ENCODE measurements at places on chromosomes 3 and 15.

DNA sequence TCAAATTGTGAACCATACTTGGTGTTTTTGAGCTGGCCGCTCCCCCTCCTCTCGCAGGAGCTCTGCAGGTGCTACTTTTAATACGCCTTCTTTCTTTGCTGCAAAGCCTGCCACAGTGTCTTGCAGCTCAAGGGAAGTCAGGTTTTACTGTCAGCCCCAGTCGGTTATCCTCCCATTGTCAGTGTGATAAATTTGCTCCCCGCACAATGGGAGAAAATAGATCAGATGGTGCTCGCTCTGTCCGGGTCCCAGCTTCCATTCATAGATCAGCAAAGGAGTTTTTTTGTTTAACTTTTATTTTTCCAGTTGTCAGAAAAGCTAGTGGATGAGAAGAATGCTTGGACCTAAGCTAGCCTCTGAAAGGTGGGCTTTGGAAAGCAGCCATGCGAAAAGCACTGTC lies 207.7 kb downstream of the RYR3 start:
- no peak for DNase-seq

GRCh38 chr3:117671722-117672318 lies 962.2 kb downstream of the TUSC7 start:
- DNase-seq, result no peak

DNA sequence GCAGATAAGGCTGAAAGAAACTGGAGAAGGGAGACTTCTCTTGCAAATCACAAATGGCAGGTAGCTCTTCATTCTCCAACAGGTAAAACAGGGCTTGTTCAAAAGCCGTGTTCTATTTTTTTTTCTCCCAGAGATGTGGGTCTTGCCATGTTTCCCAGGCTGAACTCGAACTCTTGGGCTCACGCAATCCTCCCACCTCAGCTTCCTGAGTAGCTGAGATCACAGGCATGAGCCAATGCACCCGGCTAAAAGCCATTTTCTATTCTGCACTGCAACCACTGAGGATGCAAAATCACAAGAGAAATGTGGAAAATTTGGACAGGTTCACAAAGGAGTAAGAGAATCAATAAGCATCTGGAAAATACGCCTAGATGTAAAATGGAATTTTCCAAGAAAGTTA lies 19.5 kb downstream of the EIF4E3 start:
- DNase-seq, result no peak

GRCh38 chr3:100615684-100616083 lies 6.3 kb downstream of the ADGRG7 start:
- no peak for DNase-seq

DNA sequence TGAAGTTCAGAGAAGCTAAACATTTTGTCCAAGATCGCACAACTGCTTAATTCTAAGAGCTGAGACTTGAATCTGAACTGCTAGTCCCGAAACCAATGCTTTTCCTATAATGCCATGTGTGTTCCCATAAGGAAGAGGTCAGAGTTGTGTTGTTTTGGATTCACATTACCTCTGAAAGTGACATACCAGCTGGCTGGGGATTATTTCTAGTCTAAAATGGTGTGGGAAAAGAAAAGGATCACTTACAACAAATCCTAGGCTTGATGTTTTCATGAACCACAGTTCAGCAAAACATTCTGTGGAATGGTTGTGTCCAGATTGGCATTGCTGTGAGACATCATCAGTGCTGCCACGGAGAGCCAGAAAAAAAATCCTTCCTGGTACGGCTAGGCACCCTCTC lies 35.0 kb upstream of the LRRC3B start:
- no peak for DNase-seq

DNA sequence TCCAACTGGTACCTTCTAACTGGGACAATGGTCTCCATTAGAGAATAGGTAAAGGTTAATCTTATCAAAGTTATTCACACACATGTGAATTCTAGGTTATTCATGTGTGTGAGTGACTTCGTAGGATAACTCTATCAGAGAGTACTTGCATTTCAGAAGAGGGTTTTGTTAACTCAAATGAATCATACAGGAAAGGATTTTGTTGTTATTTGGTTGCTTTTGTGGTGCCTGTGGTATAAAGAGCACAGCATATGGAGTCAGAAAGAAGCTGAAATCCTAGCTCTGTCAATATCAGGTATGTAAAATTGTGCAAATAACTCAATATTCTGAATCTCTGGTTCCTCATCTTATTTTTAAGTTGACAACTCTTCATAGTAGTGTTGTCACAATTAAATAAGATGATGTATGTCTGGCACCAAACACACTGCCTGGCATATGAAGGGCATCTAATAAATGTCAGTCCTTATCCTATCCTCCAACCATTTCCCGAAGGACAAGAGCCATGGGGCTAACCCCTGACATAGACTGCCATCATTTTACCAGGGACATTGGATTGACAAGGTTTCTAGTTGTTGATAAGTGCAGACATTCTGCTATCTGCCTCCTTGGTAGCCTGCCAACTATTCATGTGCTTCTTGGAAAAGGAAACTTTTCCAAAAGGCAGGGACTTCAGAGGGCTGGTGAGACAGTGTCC lies 48.7 kb upstream of the CMSS1 start:
- DNase-seq, result no peak

- DNase-seq, result no peak
These were observed 6.8 kb downstream of the SLC35A5 start for GRCh38 chr3:112568642-112569041.

DNA sequence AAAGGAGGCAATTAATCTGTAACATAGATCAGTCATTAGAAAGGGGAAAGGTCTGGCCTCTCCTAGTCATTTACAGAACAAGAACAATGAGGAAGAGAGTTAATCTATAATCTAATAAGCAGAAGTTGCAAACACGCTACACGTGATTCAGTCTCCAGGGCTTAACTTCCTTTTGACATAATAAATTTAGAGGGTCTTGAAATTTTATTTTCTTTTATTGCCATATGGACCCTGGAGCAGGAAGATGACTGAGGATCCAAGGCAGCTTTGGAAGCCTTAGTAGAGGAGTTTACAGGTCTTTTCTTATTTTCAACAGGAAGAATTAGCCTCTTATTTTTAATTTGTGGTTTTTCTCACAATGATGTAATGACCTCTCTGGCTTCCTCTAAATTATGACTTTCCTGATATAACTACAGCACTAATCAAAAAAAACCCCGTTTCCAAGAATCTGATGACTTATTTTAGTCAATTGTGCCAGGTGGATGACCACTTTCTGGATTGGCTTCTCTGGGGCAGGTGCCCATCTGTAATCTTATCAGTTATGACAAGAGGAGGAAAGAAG lies 32.2 kb downstream of the ADGRG7 start:
- no peak for DNase-seq
